Left renal pelvis (tissue), 4 donors: ENCODE measurements at places on chromosomes 3 and 15.

GRCh38 chr3:58713715-58714401, 47.3 kb upstream of the FAM3D start:
- DNase-seq: no peak

DNA sequence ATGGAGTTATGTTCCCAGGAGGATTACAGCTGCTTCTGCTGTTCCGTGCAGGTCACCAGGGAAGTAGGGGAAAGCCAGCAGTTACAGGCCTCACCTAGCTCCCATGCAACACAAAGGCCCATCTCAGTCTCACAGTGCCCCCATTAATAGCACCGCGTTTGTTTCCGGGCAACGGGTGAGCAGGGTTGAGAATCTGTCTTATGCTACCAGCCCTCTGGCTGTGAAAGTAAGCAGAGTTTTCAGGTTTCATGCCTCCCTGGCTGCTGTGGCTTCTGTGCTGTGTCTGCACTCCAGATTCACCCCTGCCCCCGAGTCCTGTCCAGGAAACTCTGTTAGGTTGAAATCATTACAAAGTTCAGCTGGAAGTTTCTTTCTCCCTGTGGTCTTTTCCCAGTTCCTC, 254.4 kb upstream of the GPR149 start:
- no peak for DNase-seq

DNA sequence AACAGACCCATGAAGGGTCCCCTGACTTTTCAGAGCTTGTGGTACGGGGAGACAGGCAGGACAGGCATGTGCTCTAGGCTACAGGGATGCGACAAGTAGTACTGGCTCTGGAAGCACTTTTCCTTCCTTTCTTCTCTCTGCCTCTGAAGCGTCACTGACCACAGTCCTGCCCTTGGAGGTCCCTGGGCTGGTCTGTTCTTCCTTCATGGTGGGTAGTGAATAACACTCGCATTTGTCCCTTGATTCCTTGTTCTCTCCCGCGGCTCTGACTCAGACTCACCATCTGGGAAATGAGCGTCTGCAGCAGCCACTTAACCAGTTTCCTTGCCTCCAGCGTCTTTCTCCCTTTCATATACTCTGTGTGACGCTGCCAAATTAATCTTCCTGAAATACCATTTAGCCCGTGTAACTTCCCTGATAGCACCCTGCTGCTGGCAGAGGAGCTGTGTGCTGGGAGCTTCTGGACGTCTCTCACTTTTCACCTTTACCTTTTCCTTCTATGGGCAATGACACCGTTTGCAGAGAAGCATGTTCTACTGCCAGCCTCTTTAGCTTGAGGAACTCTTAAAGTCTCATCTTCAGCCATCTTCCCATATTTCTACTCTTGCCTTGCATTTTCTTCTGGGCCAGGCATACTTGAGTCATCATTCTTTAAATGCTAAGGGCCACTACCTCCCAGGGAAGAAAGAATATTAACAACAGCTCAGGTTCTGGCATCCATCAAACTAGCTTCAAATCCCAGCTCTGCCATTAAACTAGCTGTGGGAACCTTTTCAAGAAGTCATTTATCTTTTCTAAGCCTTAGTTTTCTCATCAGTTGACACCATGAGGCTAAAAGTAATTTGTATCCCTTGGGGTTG, 33.6 kb downstream of the TMEM45A start:
- no peak for DNase-seq

- DNase-seq: no peak
Measured at GRCh38 chr3:102189541-102189940, 245.3 kb upstream of the ZPLD1 start.

DNA sequence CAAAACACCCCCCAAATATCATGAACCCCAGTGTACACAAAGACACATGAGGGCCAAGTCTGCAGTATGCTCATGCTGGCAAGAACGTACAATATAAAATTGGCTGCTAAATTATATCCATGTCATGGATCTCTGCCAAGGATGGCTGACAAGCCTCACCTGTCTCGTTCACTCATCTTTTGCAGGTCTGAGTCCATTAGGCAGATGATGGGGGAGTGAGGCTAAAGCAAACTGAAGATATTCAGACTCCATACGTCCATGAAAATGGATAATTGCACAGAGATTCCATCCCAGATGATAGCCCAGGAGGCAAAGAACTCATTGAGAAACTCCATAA, 122.3 kb upstream of the PTPRG start:
- no peak for DNase-seq

- DNase-seq: no peak
Measured at GRCh38 chr15:92069308-92070250, 216.1 kb downstream of the SLCO3A1 start.

- DNase-seq: no peak
Measured at GRCh38 chr3:144058713-144059112, 87.1 kb downstream of the DIPK2A start.

- no peak for DNase-seq
Measured at GRCh38 chr15:77974098-77974414, 103.5 kb downstream of the TBC1D2B start.

GRCh38 chr3:49554633-49555265, 472 bp downstream of the BSN start:
- DNase-seq: no peak

- no peak for DNase-seq
Measured at GRCh38 chr15:29854413-29854812, 32.1 kb upstream of the TJP1 start.
